Stimulated activated CD4-positive, alpha-beta T cell treated with anti-CD3 and anti-CD28 coated beads, Interleukin-2, amount 100 ng/mL, for 4 hours (primary cell): ENCODE measurements at places on chromosomes 7 and 10.

DNA sequence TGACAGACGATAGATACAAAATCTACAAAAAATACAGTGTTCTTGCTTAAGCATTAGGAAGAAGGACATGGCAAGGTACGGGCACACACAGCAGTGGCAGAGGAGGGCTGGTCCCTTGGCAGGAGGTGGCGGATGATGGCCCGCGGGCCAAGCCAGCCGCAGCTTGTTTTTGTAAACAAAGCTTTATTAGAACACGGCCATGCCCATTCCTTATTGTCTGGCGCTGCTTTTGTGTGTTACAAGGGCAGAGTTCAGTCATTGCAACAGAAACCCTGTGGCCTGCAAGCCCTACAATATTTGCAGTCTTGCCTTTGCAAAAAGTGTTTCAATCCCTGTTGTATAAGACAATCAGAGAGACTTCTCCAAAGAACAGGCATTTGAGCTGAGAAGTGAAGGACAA lies 30.7 kb downstream of the FGFR2 start:
- no peak for DNase-seq

DNA sequence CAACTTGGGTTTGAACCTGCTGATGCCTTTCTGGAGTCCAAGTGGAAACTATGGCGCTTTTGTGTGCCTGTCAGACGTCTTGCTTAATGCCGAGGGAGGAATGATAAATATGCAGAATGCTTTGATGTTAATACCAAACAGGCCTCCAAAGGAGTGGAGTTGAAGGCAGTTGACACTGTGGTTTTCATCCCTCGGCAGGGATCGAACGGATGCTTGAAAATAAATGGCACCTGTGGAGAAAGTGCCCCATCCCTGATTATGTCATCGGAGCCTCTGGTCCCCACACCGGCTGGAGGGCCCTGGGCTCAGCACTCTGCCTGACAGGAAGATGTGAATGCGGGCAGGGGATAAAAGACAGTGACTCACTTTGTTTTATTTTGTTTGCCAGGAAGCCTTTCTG lies 148.7 kb upstream of the GPR26 start:
- DNase-seq, result no peak

DNA sequence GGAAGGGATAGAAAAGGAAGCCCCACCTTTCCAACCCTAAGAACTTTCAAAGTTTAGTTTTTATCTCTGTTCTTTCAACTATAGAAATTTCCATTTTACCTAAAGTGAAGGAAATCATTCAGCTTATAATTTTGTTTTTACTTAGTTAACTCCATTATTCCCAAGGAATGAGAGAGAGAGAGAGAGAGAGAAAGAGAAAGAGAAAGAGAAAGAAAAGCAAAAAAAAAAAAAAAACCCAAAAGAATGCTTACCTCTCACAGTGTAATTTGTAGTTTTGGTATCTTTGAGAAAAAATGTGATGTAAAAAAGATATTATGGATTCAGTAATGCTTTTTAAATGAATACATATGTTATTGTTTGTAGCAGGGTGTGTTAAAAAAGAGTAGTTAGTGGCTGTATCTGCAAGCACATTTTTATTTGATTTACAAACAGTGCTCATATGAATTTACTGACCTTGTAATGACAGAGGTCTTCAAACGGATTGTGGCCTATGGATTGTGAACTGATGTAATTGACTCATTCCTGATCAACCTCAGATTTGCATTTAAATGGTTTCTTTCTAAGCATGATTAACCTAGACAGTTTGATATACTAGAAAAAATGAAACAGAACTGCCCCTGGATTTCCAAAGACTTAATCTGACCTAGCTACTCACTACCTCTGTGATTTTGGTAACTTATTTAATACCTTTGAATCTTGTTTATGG lies 64.9 kb downstream of the LCOR start:
- no peak for DNase-seq

DNA sequence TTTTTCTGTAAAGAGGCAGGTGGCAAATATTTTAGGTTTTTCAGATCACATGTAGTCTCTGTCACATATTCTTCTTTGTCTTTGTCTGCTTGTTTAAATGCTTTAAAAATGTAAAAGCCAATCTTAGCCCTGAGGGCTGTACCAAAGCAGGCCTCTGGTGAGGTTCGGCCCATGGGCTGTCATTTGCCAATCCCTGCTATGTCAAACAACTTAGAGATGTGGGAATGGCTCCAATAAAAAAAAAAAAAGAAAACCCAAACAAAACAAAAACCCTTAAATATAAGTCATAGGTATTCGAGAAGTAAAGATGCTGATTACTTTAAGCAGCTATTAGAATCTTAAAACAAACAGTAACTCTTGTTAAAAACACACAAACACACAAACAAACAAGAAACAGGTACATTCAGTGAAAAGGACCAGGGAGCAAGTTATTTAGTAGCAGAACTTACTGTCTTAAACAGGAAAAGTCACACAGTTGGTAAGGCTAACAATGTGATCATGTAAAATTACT lies 61.4 kb upstream of the NAMPT start:
- DNase-seq, result no peak

- no peak for DNase-seq
These were observed 1017.6 kb downstream of the TYW1 start for GRCh38 chr7:68014031-68014736.

- no peak for DNase-seq
These were observed 219.3 kb upstream of the TAC1 start for GRCh38 chr7:97512441-97513207.

DNA sequence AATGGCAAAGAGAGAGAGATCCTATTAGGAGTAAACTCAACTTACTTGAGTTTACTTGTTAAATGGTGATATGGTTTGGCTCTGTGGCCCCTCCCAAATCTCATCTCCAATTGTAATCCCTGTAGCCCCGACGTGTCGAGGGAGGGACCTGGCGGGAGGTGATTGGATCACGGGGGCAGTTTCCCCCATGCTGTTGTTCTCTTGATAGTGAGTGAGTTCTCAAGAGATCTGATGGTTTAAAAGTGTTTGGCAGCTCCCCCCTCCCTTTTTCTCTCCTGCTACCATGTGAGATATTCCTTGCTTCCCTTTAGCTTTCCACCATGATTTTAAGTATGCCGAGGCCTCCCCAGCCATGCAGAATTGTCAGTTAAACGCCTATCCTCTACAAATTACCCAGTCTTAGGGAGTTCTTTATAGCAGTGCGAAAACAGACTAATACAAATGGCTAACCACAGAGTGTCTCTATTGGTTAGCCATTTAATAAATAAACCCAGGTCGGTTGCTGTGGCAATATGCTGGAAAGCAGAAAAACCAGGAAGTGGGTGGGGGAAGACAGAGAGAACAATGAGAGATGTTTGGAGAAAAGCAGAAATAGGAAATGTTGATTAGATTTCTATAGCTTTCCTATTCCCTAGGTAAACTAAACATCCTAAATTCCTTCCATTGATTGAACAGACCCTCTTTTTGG lies 3.0 kb upstream of the STMP1 start:
- DNase-seq, result no peak

DNA sequence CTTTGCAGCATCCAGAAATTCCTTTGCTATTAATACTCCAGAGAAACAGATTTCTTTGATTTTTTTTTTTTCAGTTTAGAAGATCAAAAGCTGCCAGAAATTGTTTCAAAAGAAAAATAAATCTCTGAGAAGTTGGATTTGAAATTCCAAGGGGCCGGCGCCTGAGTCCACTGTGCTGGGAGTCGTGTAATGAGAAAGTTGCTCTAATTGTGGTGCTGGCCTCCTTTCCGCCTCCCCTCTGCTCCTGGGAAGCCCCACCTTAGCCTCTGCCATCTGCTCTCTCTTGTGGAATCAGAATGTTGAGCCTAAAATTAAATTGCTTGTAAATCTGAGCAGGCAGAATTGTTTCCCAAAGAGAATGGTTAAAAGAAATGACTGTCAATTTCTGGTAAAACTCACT lies 93.3 kb downstream of the EMX2 start:
- DNase-seq, result no peak

GRCh38 chr7:55306331-55306730 lies 58.8 kb upstream of the LANCL2 start:
- no peak for DNase-seq

DNA sequence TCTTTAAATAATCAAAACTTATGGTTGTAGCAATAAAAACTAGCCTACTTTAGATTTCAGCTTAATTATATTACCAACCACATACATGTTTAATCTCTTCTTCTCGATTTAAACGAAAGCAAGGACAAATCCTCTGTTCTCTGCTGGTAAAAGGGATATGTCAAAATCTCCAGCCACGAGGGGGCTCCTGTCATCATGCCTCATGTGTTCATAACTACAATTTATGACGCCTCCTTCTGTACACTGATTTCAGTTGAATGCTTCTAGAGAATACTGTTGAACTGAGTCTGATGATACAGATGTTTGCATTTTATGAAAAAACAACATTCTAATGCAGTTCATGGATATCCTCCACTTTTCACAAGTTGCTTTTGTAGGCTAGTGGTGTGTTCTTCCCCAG lies 220.0 kb upstream of the DPP6 start:
- DNase-seq, result no peak

DNA sequence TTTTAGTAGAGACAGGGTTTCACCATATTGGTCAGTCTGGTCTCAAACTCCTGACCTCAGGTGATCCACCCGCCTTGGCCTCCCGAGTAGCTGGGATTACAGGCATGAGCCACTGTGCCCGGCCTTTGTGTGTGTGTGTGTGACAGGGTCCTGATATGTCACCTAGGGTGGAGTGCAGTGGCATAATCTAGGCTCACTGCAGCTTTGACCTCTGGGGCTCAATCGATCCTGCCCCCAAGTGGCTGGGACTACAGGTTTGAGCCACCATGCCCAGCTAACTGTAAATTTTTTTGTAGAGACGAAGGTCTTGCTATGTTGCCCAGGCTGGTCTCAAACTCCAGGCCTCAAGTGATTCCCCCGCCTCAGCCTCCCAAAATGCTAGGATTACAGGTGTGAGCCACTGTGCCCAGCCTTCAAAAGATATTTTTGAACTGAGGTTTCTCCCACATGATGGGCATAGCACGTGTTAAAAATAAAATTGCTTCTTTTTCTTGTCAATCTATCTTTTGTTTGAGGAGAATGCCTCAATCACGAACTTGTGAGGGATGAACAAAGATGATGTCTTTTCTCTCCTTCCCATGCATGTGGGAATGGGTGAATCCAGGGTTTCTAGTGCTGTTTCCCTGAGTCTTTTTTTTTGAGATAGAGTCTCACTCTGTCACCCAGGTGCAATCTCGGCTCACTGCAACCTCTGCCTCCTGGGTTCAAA lies 30.8 kb upstream of the PSAP start:
- no peak for DNase-seq

- no peak for DNase-seq
These were observed 54.7 kb downstream of the ZNF467 start for GRCh38 chr7:149718730-149719049.

DNA sequence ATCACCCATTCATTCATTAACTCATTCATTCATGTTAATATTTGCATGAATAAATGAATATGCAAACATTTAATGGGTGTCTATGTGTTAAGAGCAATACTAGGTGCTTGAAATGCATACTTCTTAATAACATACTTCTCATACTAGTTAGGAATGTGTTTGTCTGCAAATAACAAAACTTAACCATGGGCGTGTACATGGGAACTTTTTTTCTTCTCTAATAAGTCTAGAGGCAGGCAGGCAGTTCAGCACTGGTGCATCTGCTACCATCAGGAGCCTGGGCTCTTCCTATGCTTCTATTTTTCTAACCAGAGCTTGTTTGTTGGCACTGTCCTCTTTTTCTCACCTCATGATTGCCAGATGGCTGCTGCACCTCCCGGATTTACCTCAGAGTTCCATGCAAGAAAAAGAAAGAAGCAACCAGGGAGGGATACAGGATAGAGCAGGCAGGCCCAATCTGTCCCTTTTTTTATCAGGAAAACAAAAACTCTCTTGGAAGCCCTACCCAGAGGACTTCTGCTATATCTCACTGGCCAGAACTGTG lies 22.7 kb downstream of the CDHR3 start:
- no peak for DNase-seq

DNA sequence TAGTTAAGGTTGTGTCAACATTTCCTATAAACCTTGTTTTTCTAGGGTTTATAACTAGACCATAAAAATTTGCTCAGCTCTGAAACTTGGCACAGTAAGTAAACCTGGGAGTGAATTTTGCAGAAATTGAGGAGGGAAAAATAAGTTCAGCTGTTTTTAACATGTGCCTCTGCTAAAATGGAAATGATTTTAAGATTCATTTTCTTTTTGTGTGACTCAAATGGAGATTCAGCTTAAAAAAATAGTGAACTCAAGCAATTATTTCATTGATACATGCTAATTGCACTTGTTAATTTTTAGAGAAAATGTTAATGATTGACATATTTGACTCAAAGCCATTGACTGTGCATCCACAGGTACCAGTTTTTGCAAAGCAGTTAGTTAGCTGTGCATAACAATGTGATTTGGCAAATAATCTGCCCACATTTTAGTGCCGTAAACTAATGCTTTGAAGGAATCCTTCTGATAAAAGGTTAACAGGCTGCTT lies 68.5 kb upstream of the ZNF438 start:
- no peak for DNase-seq

GRCh38 chr10:75304741-75305390 lies 69.1 kb upstream of the COMTD1 start:
- no peak for DNase-seq

GRCh38 chr7:81638198-81638597 lies 131.6 kb downstream of the HGF start:
- DNase-seq, result no peak

- DNase-seq, result no peak
These were observed 75.8 kb downstream of the C1GALT1 start for GRCh38 chr7:7257899-7258692.

DNA sequence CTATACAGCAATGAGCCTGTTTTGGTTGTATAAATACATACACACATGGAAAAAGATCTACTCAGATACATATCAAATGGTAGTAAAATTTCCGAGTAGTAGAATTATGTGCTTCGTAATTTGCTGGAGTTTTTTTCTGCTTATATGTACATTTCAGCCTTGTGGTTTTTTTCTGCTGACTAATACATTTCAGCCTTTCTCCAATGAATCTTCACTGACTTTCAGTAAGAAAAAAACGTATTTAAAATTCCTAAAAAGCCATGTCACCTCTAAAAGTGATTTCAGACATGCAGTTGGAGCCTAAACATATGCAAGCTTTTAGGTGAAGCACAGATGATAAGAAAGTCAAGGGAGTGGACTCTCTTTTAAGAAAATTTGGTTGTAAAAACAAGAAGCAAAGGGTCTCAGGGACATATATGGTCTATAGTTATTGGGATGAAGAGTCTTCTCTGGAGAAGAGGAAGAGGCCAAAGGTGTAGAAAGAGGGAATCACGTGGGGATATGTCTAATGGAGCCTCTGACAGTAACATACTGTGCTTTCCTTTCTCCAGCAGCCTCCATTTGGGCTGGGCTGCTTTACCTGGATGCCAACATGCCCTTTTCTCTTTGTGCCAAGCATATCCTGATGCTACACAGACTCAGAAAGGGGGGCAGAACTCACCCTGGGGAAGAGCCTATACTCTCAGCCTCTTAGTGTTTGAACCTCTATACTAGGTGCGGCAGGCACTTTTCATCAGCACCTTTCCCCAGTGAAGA lies 2.4 kb downstream of the AMPH start:
- DNase-seq, result no peak

DNA sequence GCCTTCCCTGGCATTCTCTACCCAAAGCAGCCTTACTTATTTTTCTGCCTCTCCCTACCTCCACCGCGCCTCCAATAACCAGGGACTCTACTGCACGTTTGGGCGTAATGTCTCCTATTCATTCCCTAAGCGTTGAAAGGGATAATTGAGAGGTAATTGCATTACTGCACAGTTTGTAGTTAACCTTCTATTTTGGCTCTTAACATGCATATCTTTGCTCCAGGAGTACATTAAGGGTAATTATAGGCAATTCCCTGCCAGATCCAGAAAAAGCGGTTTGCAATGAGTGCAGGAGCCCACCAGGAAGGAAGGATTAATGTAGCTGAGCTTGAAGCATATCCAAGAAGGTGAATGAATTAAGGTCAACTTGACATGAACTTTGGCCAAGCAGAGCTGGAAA lies 558.4 kb downstream of the TYW1 start:
- no peak for DNase-seq
